AG09319 (cell line): ENCODE measurements at places on chromosomes 3 and 15.
A peak's percentile ranks its signal among the peaks of the same experiment; 100 is the strongest.

GRCh38 chr3:31249545-31249944, 283.2 kb upstream of the STT3B start:
- DNase-seq, result no peak

DNA sequence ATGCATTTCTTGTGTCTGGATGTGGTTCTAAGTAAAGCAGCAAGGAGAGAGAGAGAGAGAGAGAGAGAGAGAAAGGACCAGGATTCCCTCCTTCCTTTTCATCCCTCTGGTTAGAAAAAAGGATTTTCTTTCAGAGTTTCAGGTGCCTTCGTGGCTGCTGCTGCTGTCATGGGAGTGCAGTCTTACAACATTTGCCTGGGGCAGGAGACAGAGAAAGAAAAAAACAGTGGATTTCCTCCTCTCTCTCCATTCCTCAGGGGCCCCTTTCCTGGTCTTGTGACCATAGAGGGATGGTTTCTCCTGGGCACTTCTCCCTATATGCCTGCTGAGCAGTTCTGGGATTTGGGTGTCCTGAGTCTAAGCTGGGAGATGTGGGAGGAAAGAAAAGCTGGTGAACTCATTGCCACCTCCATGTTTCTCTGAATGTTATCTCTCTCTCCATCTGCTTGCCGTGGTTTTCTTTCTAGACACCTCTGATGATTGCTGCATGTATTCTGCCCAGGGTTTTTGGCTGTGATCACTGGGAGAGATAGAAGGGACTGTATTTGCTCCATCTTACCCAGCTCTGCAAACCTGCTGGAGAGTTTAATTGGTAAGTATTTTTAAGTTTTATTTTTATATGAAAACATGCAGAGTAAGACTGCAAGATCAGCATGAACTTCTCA, 142.4 kb upstream of the RGMA start:
- no peak for DNase-seq

GRCh38 chr15:47551079-47551478, 166.2 kb upstream of the SEMA6D start:
- DNase-seq, result no peak

GRCh38 chr15:101187820-101188636, 63.8 kb downstream of the CHSY1 start:
- DNase-seq, result peak; percentile 86

DNA sequence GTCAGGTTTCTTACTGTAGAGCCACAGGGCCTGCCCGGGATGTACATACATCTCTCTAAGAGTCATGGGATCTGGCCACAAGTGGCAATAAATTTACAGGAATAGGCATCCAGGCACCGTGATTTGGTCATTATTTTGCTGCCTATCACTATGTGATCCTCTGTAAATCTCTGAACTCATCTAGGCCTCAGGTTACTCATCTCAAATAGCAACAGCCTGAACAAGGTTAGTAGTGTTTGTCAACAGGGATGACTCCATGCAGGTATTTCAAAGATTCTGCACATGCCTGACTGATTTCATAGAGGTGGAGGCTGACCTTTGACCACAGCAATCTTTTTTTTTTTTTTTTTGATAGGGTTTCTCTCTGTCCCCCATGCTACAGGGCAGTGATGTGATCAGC, 88.8 kb upstream of the TBL1XR1 start:
- DNase-seq, result no peak

DNA sequence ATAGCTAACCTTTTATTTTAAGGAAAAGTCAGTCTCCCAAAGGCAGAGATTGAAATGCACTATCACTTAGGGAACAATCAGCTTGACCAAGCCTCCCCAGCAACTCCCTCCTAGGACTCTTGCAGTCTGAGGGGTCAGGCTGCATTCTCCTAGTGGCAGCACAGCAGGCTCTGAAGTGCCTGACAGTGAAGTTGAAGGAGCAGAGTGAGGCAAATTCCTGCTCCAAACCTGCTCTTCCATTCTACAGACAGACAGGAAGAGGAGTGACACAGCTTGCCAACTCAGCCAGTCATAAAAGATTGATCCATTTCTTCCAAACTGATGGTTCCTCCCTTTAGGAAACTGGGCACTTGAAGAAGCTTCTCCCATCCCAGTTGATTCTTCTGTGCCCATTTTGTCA, 43.9 kb upstream of the SMAD3 start:
- no peak for DNase-seq

DNA sequence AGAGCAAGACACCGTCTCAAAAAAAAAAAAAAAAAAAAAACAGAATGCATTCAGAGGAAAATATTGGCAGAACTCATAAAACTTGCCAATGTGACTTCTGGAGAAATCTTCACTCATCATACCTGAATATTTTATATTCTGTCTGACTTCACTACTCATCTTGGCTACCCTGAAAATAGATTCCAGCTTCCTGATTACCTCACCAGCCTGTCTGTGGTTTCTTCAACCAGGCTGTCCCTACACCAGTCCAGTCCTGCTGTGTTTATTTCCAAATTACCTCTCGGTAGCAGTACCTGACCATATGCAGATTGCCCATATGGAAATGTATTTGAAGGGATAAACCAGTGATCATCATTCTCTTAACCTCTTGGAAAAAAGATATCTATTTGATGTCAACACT, 9.3 kb upstream of the P3H2 start:
- DNase-seq, result no peak

DNA sequence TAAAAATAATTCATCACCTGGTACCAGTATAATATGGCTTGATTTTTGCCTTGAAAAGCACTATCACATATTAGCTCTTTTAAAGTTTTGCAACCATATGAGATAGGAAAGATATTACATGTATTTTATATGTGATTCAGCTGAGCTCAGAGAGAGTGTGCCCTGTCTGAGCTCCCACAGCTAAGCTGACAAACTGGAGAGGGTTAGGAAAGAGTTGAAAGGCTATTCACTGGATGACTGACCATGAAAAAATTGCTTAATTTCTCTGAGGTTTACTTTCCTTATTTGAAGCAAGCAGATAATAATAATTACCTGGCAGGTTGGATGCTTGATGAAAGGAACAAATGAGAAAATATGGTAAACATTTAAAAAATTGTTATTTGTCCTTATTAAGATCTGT, 97.4 kb upstream of the CCDC80 start:
- no peak for DNase-seq

GRCh38 chr3:141929341-141929995, 53.0 kb downstream of the ATP1B3 start:
- no peak for DNase-seq

DNA sequence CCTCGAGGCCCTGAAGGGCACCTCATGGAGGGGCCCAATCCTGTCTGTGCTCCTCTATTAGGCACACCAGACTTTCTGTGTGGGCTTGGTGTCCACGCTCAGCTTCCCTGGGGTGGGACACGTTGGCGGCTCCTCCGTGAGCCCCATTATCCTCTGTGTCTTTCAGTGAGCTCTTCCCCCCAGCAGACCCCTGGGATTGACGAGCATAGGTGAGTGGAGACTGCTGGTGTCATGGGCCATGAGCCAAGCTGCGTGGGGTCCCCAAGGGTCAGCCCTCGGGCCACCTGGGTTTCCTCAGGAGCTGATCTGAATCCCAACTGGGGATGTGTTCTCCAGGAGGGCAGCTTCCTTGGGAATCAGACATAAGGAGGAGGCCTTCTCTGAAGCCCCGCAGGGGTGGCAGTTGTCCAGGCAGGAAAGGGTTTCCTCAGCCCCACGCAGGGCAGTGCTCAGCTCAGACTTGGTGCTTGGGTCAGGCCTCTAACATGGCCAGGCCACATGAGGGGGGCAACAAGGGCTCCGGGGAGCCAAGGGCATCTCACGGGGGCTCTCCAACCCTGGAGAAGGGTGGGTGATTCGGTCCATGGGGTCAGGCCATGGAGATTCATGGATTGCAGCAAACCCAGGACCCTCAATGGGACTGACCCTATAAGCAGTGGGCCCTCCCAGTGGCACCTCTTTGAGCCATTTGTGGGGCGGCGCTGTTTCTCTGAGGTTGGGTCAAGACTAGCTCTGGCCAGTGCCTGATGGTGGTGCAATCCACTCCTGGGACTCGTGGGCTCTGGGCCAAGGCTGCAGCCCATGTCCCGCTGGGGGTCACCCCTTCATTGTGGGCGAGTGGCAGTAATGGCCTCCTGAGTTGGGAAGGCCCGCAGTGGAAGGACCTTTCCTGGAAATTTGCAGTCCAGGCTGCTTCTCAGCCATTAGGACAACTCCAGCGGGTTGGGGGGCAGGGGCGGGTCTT, 222.5 kb downstream of the SNRPN start:
- DNase-seq, result no peak

DNA sequence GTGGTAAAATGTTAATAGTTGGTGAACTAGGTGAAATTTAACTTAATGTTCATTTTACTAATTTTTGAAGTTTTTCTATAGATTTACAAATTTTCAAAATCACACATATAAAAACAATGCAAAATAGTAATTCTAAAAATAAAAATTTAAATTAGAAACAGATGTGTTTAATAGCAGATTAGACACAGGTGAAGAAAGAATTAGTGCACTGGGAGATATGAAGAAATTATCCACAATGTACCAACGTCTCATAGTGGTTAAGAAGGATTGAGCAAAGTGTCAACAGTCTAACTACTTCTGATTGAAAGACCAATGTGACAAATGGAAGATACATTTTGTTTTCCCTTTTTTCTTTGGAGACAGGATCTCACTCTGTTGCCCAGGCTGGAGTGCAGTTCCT, 26.5 kb downstream of the SPG11 start:
- DNase-seq, result no peak

GRCh38 chr3:8911781-8912180, 51.5 kb downstream of the RAD18 start:
- no peak for DNase-seq

DNA sequence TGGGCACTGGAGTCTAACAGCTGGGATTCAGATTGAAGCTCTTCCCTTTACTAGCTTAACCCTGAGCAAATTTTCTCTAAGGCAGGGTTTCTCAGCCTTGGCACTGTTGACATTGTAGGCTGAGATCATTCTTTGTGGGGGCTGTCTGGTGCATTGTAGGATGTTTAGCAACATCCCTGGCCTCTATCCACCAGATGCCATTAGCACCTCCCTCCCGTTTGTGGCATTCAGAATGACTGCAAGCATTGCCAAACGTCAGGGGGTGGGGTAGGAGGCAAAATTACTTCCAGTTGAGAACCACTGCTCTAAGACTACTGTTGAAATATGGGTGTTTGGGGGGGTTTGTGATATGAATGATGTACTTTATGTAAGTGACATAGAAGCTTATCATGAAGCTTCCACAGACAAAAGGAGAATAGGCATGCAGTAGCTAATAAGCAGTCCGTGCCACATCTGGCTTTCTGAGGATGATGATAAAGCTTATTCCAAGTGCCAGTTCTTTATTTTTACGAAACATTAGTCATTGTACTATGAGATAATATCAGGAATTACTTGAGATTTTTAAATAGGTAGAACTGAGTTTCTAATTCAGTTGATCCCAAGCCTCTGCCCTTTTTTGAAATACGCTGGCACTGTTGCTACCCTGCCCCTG, 39.3 kb downstream of the NKIRAS1 start:
- DNase-seq, result peak; percentile 75

DNA sequence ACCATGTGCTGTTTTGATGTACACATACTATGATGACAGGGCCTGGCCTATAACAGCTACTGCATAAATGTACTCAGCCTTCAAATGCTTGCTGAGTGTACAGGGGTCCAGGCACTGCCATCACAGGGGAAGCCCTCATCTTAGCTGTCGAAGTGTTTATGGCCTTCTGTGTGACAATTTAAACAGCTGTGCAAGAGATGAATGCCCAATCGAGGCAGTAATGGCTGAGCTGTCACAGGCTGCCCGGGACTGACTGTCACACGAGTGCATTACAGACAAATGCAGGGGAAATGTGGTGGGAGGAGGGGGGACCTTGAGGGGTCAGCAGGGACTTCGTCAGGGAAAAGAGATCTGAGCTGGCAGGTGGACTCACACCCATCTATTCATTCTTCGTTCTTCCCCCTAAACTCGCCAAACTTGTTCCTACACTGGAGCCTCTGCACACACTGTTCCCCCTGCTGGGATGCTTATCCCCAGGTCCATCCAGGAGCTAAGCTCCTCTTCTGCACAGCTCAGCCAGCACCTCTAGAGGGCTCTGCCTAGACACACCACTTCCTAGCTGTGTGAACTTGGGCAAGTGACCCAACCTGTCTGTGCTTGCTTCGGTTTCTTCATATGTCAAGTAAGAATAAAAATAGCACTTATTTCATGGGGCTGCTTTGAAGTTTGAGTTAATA, 156.2 kb upstream of the IQSEC1 start:
- DNase-seq, result no peak

- no peak for DNase-seq
Measured at GRCh38 chr3:37174532-37175126, at the start of gene LRRFIP2. Gene LRRFIP2 (minus strand): TSS chr3:37174582. CDS start chr3:37148983, 25,599 bp downstream.

- peak; percentile 79 for DNase-seq
Measured at GRCh38 chr3:9864200-9864927, 15.7 kb downstream of the CIDEC start.

DNA sequence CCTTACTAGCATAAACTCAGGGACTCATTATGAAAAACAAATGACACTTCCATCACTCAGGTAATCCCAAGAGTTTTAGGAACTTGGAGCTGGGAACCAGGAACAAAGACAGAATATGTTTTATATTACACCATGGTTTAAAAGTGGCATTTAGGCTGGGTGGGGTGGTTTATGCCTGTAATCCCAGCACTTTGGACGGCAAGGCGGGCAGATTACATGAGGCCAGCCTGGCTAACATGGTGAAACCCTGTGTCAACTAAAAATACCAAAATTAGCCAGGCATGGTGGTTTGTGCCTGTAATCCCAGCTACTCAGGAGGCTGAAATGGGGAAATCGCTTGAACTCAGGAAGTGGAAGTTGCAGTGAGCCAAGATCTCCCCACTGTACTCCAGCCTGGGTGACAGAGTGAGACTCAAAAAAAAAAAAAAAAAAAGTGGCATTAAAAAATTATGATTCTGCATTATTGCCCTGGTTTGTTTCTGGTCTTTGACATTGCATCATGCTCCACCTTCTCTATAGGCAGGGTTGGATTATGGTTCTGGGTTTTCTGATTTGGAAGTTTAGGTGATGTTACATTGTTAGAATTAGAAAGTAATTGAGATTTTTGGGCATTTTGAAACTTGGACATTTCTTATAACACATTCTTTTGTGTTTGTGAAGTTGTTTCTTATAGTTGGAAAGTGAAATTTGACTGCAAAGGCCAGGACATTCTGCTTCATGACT, 19.0 kb downstream of the SQOR start:
- DNase-seq, result no peak

- DNase-seq, result no peak
Measured at GRCh38 chr3:31561891-31562290, 29.2 kb downstream of the STT3B start.
